ENCODE measurements at places on chromosomes 4 and X. TPM values are rescaled to one million over a fixed set of nuclear protein-coding genes. Genes with fewer than 3 reads are reported as not detected.

DNA sequence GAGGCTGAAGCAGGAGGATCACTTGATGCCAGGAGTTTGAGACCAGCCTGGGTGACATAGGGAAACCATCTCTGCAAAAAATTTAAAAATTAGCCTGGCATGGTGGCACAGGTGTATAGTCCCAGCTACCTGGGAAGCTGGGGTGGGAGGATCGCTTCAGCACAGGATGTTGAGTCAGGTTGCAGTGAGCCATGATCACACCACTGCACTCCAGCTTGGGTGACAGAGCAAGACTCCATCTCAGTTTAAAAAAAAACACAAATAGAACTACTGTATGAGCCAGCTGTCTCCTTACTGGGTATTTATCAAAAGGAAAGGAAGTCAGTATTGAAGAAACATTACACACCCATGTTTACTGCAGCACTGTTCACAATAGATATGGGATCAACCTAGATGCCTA is 138.7 kb downstream of the RAP1GDS1 start:
- DNase-seq = no peak

Gene HTN3
- not detected for polyA plus RNA-seq

GRCh38 chrX:16930392-16930791 is 16.1 kb upstream of the REPS2 start:
- DNase-seq = no peak

- no peak for DNase-seq
Measured at GRCh38 chrX:15814771-15815365, 24.6 kb downstream of the ZRSR2 start.

GRCh38 chr4:7423801-7424552 is 10.8 kb downstream of the PSAPL1 start:
- DNase-seq = no peak

Gene LDB2
- 106 TPM for polyA plus RNA-seq

GRCh38 chr4:95371476-95372224 is 177.1 kb downstream of the UNC5C start:
- no peak for DNase-seq

GRCh38 chr4:131721883-131722282 is 1427.2 kb upstream of the PCDH10 start:
- no peak for DNase-seq
